Natural killer cell treated with Interleukin-12 subunit alpha and Interleukin-12 subunit beta and Interleukin-15 and Interleukin-18, amount 100 ng/mL, for 72 hours (primary cell): ENCODE measurements at places on chromosomes 4 and X. TPM values are rescaled to one million over a fixed set of nuclear protein-coding genes. Genes with fewer than 3 reads are reported as not detected.

The GCNA gene
- total RNA-seq: 5.5 TPM

The TMEM255A gene
- total RNA-seq: not detected

DNA sequence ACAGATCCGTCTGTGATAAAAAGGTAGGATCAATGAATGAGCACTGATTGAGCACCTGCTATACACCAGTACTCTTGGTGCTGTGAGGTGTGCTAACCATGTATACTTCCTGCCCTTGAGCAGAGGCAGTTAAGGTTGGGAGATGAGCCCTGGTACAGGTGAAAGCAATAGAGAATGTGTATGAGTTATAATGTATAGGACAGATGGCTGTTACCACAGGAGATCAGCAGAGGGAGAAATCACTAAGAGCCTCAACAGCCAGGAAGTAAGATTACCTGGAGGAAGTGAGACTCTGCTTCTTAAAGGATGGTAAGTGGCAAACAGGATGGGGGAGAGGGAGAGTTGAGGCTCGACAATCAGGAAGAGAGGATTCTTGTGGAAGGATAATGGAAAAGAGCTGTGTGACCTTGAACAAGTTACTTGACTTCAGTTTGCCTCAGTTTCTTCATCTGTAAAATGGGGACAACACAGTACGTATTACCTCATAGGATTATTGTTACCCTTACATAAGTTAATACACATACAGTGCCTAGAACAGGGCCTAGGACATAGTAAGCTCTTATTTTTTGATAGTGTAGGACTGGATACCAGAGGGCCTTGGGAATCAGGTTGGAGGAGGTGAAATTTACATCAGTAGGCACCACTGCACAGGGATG is 9.1 kb downstream of the CXCR3 start:
- DNase-seq: no peak
- H3K27ac ChIP-seq: no peak overlapping the region
- no peak overlapping the region for H3K4me3 ChIP-seq
- H3K4me1 ChIP-seq: peaks cover 28% of the 10 kb centered on the region
- H3K36me3 ChIP-seq: peaks cover 21% of the 10 kb centered on the region

DNA sequence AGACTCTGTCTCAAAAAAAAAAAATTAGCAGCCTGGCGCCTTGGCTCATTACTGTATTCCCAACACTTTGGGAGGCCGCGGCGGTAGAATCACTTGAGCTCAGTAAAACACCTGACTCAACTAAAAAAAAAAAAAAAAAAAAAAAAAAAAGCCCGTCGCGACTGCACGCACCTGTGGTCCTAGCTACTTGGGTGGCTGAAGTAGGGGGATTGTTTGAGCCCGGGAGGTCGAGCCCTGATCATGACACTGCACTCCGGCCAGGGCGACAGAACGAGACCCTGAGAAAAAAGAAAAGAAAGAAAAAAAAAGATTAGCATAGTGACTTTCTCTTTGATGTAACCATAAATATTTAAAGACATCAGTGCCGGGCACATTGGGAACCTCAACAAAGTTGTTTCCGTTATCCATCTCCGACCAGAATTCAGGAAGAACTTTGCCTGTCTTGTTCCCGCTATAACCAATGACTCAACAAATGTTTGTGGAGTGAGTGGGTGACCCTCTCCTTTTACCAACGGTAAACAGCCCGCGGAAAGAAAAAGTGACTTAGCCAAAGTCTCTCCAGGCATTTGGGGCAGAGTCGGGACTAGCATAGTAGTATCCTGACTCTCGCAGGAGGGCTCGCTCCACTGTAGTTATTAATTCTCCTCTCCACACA is 553 bp upstream of the MED28 start:
- peak overlapping the region; percentile 92 for H3K4me3 ChIP-seq
- H3K27me3 ChIP-seq: no peaks in the 10 kb centered on the region
- DNase-seq: no peak
- H3K36me3 ChIP-seq: peaks cover 8% of the 10 kb centered on the region

DNA sequence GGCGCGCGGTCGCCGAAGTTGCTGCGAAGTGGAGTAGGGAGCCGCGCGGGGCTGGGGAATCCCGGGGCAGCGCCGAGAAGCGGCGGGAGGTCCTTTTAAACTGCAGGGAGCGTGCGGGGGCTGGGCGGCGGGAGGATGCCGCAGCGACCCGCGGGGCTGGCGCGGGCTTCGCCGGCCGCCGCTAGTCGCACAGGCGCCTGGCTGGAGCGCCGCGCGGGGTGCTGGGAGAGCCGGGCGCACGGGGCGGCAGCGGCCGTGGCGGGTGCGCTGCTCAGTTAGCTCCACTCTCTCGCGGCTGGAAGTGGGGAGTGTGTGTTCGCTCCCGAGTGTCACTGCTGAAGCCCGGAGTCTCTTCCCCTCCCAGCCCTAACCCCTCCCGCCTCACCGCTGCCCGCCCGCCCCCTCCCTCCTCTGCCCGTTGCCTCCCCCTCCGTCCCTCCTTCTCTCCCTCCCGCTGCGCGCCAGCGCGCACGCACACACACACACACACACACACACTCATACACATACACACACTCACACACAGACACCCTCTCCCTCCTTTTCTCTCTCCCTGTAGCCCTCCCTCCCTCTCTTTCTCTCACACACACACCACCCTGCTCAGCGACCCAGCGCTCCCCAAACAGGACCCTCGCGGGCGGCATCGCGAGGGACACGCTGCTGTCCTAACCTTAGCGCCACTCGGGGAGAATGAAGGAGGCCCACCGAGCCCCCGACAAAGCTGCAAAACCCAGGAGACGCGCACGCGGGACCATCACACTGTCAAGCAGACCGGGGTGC is at the start of gene NDNF:
Gene NDNF, minus strand, starts transcription at position 312 of the 780 bp plus-strand sequence. CDS start 26,698 bp downstream, outside the sequence.
- H3K4me3 ChIP-seq: peak within 1 kb of the TSS; percentile 83
- H3K27ac ChIP-seq: no peak within 1 kb of the TSS
- peaks cover 21% of the 10 kb centered on the region for H3K4me1 ChIP-seq
- no peaks in the 10 kb centered on the region for H3K36me3 ChIP-seq
- DNase-seq: no peak

GRCh38 chr4:95728145-95728544 is 111.7 kb upstream of the PDHA2 start:
- no peak overlapping the region for H3K4me3 ChIP-seq
- H3K27me3 ChIP-seq: no peaks in the 10 kb centered on the region
- no peak for DNase-seq
- no peak overlapping the region for H3K27ac ChIP-seq
- H3K4me1 ChIP-seq: no peaks in the 10 kb centered on the region

DNA sequence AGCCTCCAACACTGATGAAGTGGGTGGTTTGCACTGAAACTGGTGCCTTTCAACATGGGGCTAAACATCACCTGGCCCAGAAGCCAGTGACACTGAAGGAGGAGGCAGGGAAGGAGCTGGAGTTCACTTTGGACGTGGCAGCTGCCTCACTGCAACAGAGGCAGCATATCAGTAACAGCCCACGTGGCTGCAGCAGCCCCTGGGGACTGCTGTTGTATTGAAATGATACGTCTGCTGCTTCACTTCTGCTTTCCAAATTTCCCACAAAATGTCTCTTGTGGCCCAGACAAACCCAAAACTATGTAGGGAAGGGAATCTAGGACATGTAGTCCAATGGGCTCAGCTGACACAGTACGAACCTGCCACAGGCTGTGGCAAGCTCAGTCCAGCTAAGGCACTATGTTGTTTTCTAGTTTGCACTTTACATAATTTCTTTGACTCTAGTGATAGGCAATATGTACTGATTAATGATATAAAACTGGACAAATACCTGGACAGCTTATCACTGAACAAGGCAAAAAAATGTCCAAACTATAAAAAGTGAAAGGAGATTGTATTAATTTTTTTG is 84.7 kb upstream of the RAPGEF2 start:
- H3K27me3 ChIP-seq: peaks cover 3% of the 10 kb centered on the region
- H3K36me3 ChIP-seq: no peaks in the 10 kb centered on the region
- no peaks in the 10 kb centered on the region for H3K4me1 ChIP-seq
- H3K4me3 ChIP-seq: no peak overlapping the region

DNA sequence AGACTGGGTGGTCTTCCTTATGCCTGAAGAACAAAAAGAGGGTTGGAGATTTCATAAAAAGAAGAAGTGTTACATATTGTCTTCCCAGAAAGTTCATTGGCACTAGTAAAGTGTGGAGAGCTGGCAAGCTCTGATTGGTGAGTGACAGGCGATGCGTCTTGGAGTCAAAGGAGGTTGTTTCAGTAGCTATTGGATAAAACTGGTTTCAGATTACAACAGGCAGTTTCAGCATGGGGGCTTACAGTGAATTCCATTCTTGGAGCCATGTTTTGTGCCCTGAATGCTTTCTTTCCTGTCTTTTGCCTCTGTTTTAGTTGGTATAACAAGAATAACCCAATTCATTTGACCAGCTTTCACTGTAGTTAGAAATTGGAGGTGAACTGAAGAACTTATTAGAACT is 750.5 kb downstream of the ADGRL3 start:
- peaks cover 4% of the 10 kb centered on the region for H3K36me3 ChIP-seq
- no peaks in the 10 kb centered on the region for H3K27me3 ChIP-seq
- H3K4me1 ChIP-seq: no peaks in the 10 kb centered on the region
- no peak overlapping the region for H3K27ac ChIP-seq
- no peak overlapping the region for H3K4me3 ChIP-seq

- no peak for DNase-seq
- no peaks in the 10 kb centered on the region for H3K27me3 ChIP-seq
- no peaks in the 10 kb centered on the region for H3K4me1 ChIP-seq
- H3K4me3 ChIP-seq: no peak overlapping the region
- no peaks in the 10 kb centered on the region for H3K36me3 ChIP-seq
These were observed 318.6 kb upstream of the FAT1 start for GRCh38 chr4:187042251-187042650.

DNA sequence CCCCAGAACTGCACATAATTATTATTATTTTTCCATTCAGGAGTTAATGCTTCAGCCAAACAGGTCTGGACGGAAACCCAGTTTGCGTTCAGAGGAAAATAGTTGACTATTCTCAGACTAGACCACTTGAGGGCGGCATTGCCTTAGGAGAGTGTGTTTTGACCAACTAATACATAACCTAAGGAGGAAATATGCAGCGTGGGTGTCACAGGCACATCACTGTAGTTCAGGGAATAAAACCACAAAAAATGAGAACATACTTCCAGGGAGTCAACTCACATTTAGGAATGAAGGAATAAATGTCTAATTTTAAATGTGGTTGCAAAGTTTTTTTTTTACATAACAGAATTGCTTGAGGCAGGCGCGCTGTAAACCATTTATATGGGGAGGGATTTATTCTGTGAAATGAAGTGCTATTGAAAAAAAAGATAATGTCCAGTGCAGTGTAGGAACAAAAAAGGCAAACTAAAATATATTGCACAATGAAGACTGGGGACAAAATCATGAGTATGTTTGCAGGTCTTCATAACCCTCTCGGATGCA is 93.3 kb downstream of the SYNPO2 start:
- no peaks in the 10 kb centered on the region for H3K36me3 ChIP-seq
- H3K4me3 ChIP-seq: no peak overlapping the region
- no peak for DNase-seq
- H3K27ac ChIP-seq: no peak overlapping the region

DNA sequence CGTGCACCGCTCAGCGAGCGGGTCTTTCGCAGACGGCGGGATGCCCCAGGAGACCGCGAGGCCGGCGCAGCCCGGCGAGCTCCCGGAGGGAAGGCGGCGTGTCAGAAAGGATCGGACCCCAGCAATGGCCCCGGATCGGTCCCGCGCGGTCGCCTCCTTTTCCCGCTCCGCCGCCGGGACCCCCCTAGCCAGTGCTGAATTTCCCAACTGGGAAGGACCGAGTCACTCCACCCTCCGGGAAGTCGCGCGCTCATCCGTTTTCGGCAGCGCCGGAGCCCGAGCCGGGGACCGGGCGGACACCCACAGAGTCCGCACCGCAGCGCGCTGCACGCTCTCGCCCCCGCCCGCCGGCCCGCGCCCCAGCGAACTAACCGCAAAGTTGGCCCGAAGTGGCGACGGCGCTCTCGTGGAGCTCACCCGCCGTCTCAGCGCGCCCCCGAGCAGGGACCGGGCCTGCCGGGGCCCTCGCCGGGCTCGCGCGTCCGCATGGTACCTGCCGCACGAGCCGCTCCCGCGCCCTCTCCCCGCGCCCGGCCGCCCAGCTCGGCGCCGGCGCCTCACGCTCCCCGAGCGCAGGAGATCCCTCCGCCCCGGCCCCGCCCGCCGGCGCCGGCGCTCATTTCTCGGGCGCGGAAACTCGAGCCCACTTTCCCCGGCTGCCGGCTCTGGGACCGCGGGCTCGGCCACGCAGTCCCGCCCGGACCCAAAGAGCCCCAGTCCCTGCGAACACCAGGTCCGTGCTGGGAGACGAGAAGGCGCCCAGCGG is at the start of gene FAT1:
Gene FAT1, minus strand, starts transcription at position 565 of the 766 bp plus-strand sequence. CDS start 14,029 bp downstream, outside the sequence.
- H3K27ac ChIP-seq: no peak within 1 kb of the TSS
- peaks cover 23% of the 10 kb centered on the region for H3K27me3 ChIP-seq
- DNase-seq: no peak
- H3K36me3 ChIP-seq: peaks cover 5% of the 10 kb centered on the region
- no peaks in the 10 kb centered on the region for H3K4me1 ChIP-seq

DNA sequence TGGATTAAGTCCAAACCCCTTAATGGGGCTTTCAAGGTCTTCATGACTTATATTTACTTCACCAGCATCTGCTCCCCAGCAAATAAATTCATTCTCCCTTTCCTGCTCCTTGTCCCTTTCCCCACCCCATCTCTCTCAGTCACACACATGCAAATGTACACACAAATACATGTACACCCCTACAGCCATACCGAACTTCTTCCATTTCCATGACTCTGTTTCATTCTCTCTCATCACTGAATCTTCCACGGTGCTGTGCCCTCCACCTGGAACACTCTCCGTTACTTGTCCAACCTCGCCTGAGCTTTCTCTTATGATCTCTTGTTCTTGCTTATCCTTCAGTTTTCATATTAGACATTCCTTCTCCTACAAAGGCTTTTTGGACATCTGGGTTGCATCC is 22.0 kb upstream of the RPA4 start:
- H3K27me3 ChIP-seq: no peaks in the 10 kb centered on the region
- no peak for DNase-seq
- H3K36me3 ChIP-seq: no peaks in the 10 kb centered on the region
- H3K27ac ChIP-seq: no peak overlapping the region

DNA sequence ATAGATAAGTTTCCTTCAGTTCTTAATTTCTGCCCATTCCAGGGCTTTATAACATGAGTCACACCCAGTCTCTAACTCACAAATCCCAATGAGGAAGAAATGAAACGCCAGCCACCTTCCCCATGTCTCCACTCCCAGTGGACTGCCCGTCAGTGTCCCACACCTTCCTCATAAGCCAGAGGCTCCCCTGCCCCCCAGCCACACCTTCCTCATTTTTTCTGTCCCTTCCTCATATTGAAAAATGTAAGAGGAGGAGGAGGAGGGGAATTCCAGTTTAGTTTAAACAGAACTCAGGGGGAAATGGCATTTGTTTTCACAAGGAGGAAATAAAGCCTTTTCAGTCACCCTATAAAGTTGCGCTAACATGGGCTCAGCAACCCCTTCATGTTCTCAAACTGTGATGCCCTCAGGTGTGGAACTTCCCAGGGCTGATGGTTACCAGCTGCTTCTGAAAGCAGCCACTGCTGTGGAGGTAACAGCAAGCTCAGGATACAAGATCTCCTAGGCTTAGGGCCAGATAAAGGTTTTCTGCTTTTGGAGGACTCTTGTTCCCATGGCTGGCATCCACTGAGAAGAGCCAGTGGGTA is 97.8 kb downstream of the PARM1 start:
- no peak overlapping the region for H3K27ac ChIP-seq
- no peaks in the 10 kb centered on the region for H3K4me1 ChIP-seq
- DNase-seq: no peak
- H3K27me3 ChIP-seq: no peaks in the 10 kb centered on the region
- H3K36me3 ChIP-seq: no peaks in the 10 kb centered on the region
